ENCODE measurements at places on chromosomes 11 and 22.

DNA sequence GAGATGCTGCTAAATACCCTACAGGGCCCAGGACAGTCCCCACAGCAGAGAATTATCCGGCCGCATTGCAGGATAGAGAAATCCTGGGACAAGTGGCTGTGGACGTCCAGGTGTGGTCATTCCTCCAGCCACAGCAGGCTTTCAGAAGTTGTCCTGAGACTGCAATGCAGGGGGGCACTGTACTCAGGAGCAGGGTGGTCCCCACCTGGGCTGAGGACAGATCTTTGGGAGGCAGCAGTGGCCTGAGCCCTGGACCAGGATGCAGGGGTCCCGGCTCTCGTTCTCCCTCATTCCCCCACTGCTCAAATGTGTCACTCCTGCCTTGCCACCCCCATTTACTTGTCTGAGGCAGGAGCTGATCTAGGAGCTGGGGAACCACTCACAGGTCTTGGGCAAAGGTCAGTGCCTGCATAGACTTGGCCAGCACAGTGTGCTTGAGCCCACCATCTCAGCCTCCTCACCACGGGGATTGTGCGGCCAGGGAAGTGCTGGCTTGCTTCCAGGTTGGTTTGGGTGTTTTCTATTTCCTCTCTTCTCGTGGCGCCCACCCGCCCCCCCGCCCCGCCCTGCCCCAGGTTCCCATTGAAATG is 15.3 kb downstream of the LINC01488 start:
- no peak overlapping the region for H3K27ac ChIP-seq
- no peaks in the 10 kb centered on the region for H3K4me1 ChIP-seq
- no peaks in the 10 kb centered on the region for H3K36me3 ChIP-seq
- no peak for DNase-seq

GRCh38 chr11:113192121-113192925 is 122.1 kb upstream of the TTC12 start:
- no peak overlapping the region for H3K4me3 ChIP-seq
- DNase-seq, result no peak
- peaks cover 13% of the 10 kb centered on the region for H3K27me3 ChIP-seq

DNA sequence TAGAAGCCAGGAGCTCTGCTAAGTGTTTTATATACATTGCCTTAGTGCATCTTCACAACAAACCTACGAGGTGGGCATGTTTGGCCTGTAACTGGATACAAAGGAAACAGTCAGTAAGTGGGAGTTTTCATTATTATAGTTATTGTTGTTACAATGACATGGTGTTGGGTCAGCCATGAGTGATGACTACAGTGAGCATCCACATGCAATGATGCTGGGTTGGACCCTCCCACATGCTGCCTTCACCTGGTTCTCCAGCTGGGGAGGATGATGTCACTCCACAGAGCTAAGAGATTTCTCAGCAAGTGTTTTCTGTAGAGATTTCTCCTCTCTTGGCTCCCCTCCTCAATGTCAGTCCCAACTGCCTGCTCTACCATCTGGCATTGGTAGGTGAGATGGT is 59.3 kb downstream of the EHF start:
- H3K4me3 ChIP-seq, result no peak overlapping the region
- H3K36me3 ChIP-seq, result no peaks in the 10 kb centered on the region
- no peak for DNase-seq
- H3K4me1 ChIP-seq, result no peaks in the 10 kb centered on the region
- no peak overlapping the region for H3K27ac ChIP-seq

DNA sequence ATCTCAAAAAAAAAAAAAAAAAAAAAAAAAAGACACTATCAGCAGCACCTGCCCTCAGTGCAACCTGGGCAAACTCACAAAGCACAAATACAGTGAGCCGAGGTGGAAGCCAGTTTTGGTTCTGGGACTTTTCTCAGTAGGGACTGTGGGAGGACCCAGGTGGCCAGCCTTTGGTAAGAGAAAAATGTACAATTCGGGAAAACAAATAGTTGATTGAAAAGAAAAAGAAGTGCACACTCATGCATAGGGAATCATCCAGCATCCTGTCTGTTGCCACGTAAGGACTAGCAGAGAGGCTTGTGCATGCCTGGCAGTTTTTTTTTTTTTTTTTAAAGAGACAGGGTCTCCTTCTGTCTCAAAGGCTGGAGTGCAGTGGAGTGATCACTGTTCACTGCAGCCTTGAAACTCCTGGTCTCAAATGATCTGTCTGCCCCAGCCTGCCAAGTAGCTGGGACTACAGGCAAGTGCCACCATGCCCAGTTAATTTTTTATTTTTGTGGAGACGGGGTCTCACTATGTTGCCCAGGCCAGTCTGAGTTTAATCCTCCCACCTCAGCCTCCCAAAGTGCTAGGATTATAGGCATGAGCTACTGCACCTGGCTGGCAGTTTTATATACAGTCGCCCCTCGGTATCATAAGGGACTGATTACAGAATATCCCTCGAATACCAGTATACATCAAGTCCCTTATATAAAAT is 36.7 kb downstream of the TPST2 start:
- no peak overlapping the region for H3K27ac ChIP-seq
- H3K27me3 ChIP-seq, result no peaks in the 10 kb centered on the region
- no peak for DNase-seq
- no peak overlapping the region for H3K4me3 ChIP-seq
- peaks cover 25% of the 10 kb centered on the region for H3K4me1 ChIP-seq

- H3K36me3 ChIP-seq, result peaks cover 3% of the 10 kb centered on the region
- DNase-seq, result no peak
- peak overlapping the region; percentile 85 for H3K27ac ChIP-seq
- H3K4me1 ChIP-seq, result peaks cover 91% of the 10 kb centered on the region
- no peaks in the 10 kb centered on the region for H3K27me3 ChIP-seq
- H3K4me3 ChIP-seq, result no peak overlapping the region
Measured at GRCh38 chr11:128626913-128627665, 39.7 kb upstream of the ETS1 start.

GRCh38 chr22:40965936-40966725 is 15.0 kb downstream of the RBX1 start:
- DNase-seq, result no peak
- no peaks in the 10 kb centered on the region for H3K27me3 ChIP-seq
- peaks cover 52% of the 10 kb centered on the region for H3K36me3 ChIP-seq
- H3K4me3 ChIP-seq, result no peak overlapping the region

DNA sequence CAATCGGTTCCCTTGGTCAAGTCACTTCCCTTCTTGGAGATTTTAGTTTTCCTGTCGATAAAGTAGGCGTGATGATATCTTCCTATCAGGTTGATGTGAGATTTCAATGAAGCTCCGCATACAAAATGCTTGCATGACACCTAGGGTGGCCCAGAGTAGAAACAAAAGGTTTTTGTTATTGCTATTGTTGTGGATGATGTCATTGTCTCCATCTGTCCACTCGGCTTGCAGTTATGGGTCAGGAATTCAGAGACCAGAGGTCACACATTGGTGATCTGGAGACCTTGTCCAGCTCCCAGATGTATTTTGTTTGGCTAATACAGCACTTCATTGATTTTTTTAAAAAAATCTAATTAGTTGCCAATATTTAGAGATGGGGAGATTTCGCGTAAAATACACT is 382.1 kb downstream of the MN1 start:
- peaks cover 2% of the 10 kb centered on the region for H3K27me3 ChIP-seq
- DNase-seq, result no peak
- H3K27ac ChIP-seq, result no peak overlapping the region
- H3K4me1 ChIP-seq, result no peaks in the 10 kb centered on the region
- no peak overlapping the region for H3K4me3 ChIP-seq
- H3K36me3 ChIP-seq, result no peaks in the 10 kb centered on the region

DNA sequence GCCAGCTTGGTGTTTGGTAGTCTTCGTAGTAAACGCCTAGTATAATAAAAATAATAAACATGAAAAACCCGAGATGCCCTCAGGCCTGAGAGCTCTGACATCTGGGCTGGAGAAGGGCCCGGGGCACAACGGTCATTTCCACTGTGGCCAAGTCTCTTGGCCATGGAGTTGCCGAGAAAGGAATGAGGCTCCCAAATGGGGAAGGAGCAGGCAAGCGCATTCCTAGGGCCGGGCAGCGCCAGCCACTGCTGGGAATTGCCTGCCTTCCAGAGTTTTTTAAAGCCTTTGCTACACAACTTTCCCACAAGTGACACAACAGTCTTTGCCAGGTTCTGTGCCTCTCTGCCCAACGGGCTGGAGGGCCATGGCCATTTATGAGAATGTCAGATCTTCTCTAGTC is 103.4 kb downstream of the NAV2 start:
- DNase-seq, result no peak
- no peaks in the 10 kb centered on the region for H3K4me1 ChIP-seq
- no peaks in the 10 kb centered on the region for H3K36me3 ChIP-seq

DNA sequence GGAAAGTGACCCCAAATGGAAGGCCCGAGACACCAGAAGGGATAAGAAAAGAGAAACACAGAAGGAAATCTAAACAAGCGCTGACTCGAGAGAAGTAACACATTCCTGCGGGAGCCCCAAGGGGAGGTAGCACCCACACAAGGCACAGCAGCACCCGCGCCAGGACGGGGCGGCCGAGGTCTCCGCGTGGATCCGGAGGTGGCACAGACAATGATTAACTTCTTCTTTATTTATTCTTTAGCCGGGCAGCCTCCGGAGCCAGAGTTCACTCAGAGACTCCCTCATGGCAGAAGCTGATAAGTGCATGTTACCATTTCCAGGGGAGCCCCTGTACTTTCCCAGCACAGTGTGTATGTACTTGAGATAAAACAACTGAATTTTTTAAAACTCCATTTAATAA is 5.1 kb downstream of the TOLLIP start:
- H3K4me3 ChIP-seq, result no peak overlapping the region
- peaks cover 4% of the 10 kb centered on the region for H3K36me3 ChIP-seq
- H3K27ac ChIP-seq, result no peak overlapping the region
- no peaks in the 10 kb centered on the region for H3K27me3 ChIP-seq
- no peak for DNase-seq

Data from activated CD4-positive, alpha-beta memory T cell treated with anti-CD3 and anti-CD28 coated beads, Interleukin-2, amount 10 ng/mL, durations not matched to agents 7 days and 5 days (primary cell).